ENCODE measurements at places on chromosomes 12 and 14. TPM values are rescaled to one million over a fixed set of nuclear protein-coding genes. Genes with fewer than 3 reads are reported as not detected.

CEBPE gene
- 0.08 TPM for total RNA-seq

SDSL gene
- 28.3 TPM for total RNA-seq

KRT71 gene
- not detected for total RNA-seq

GPR135 gene
- total RNA-seq, result 0.70 TPM

ANKRD33 gene
- not detected for total RNA-seq

INHBC gene
- not detected for total RNA-seq

STAT2 gene
- total RNA-seq, result 12.6 TPM

SMOC1 gene
- 17.8 TPM for total RNA-seq

TRPV4 gene
- 0.16 TPM for total RNA-seq

DEGS2 gene
- 2.1 TPM for total RNA-seq

NUDT14 gene
- total RNA-seq, result 46.0 TPM

PHLDA1 gene
- 28.3 TPM for total RNA-seq

SLC10A1 gene
- total RNA-seq, result not detected

TMEM121 gene
- total RNA-seq, result 8.0 TPM

FUT8 gene
- 13.9 TPM for total RNA-seq

BMAL2 gene
- total RNA-seq, result 15.2 TPM

BTBD7 gene
- 10.3 TPM for total RNA-seq

SERPINA10 gene
- total RNA-seq, result 0.05 TPM

POU6F1 gene
- total RNA-seq, result 1.3 TPM

LRRC10 gene
- not detected for total RNA-seq

ADAMTS20 gene
- total RNA-seq, result not detected

OXA1L gene
- 146 TPM for total RNA-seq

KLRC4 gene
- total RNA-seq, result not detected

SAMD15 gene
- 2.5 TPM for total RNA-seq

ADCY6 gene
- 9.9 TPM for total RNA-seq

ITFG2 gene
- total RNA-seq, result 16.5 TPM

GARIN6 gene
- total RNA-seq, result not detected

GPR65 gene
- total RNA-seq, result not detected

KLRG1 gene
- total RNA-seq, result 2.5 TPM
